NCI-H1417 treated with DMSO at 0.1 percent for 48 hours (cell line): ENCODE measurements at places on chromosomes 7 and 10.

GRCh38 chr7:16803125-16803524, 1.7 kb downstream of the AGR2 start:
- DNase-seq, result no peak

DNA sequence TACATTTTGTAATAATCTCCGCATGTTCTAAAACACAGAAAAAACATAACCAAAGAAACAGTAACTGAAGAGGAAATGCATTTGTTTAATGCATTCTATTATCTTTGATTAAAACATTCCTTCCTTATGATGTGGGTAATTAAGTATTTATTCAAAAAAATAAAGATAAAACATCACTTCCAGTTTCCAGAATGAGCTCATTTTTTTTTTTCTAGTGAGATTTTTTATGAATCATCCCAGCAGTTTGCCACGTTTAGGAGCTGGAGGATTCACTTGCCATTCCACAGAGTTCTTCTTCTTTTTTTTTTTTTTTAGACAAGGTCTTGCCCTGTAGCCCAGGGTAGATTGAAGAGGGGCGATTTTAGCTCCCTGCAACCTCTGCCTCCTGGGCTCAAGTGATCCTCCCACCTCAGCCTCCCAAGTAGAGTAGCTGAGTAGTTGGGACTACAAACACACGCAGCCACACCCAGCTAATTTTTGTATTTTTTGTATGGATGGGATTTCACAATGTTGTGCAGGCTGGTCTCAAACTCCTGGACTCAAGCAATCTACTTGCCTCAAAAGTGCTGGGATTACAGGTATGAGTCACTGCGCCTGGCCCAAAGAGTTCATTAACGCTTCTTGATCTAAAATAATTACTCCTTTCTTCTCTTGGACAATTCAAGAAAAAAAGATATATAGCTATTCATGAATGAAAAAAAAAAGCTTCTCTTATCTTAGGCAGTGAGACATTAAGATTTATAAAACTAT, 177.3 kb downstream of the DKK1 start:
- DNase-seq, result no peak

GRCh38 chr7:134645935-134646334, 718 bp upstream of the BPGM start:
- DNase-seq, result no peak

GRCh38 chr10:123614888-123615287, 51.3 kb upstream of the GPR26 start:
- DNase-seq, result no peak

- DNase-seq, result no peak
Measured at GRCh38 chr7:87982116-87982515, 48.1 kb downstream of the ADAM22 start.

DNA sequence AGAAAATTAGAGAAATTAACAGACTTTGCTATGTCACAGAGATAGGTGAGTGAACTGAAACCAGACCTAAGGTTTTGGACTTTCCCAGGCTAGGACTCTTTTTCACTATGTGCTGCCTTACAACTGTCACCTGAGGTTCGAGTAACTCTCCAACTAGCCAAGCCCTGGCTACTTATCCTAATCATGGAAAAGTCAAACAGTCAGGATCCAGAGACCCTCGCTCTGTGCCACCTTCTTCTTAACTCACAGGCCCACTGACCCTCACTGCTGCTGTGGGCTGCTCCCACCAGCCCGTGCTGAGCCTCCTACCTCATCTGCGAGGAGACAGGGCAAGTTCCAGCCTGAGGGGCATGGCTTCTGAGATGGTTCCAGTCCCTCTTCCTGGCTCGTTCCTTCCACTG, 211.4 kb upstream of the KLF14 start:
- DNase-seq, result no peak
